ENCODE measurements at places on chromosomes 7 and 10.

DNA sequence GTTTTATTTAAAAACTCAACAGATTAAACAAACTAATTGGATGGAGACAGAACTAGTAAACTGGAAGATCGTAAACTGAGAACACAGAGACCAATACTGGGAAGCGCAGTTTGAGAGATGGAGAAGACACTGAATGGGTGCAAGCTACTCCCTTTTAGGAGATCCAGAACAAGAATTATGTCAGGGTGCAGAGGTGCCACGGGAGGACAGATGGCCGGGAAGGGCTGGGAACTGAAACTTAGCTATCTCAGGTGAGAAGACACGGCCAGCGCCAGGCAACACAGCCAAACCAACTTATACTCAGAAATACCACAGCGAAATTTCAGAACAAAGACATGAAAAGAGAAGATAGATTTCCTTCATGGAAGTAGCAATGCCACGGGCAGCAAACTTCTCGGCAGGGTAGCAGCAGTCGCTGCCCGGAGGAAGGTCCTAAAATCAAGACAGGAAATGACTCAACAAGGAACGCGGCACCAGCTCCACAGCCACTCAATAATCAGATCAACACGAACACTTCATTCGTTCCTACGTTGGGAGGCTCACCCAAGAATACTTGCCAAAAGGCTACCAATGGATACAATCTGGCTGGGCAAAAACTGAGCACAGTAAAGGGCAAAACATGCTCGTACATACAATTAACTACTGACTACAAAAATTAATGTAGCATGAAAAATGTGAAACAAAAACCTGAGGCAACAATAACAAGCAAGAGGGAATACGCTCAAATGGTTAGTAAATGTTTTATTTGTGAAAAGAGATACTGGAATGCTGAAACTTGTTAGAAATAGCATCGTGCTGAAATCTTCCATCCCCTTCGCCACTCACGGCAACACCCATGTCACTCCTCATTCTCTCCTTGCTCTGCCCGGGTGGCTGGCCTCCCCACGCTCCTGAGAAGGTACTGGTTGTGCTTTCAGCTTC lies 2.2 kb upstream of the LRRC27 start:
- DNase-seq, result no peak

GRCh38 chr7:29063872-29064271 lies 82.5 kb downstream of the CPVL start:
- DNase-seq, result no peak

- DNase-seq, result no peak
Measured at GRCh38 chr10:95404864-95405263, 114.1 kb upstream of the PDLIM1 start.

DNA sequence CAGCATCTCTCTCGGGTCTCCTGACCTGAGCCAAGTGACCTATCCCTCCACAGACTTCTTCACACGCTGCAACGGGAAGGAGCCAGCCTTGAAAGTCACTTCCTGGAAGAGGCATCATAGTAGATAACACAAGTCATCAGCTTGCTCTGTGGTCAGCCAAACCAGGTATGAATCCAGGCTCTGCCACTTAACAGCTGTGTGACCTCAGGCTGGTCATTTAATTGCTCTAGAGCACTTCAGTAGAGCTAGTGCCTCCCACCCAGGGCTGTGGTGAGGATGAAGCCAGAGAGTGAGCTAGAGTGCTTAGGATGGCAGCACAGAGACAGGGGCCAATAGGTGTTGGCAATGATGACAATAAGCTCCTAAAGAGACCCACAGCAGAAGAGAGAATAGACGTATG lies 247.7 kb upstream of the ZMIZ1 start:
- DNase-seq, result no peak

GRCh38 chr10:130799532-130799931 lies 512.0 kb downstream of the TCERG1L start:
- peak; percentile 5 for DNase-seq

DNA sequence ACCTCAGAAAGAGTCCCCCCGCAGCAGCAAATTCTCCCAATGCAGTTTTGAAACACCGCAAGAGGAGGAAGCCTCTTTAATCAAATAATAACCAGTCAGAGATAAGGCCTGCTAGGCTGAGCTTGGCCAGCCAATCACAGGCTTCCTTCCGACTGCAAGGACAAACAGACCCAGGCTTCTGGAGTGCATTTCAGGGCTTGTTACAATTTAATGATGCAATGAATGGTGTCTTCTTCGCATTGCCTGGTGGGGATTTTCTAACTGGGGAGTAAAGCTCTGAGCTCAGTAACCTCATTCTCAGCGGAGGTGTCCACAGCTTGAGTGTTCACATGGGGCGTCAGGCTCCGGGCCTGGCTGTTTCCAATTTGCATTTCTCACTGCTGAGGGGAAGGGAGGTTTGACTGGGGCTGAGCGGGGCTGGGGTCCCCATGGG lies 31.8 kb upstream of the GPAM start:
- DNase-seq, result no peak

DNA sequence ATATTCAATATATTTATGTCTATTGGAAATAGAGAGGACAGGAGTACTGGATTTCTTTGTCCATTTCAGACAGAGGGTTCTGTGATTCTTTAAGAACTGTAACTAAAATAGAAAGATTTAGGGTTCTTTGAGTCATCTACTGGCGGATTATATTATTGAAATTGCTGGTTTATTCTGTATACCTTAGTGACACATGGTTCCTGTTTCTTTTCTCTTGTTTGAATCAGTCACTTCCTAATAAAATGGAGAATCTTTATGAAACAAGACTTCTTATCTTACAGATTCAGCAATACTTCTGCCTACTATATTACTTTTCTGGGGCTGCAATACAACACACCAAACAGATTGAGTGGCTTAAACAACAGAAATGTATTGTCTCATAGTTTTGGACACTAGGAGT lies 20.8 kb upstream of the ZNF800 start:
- DNase-seq, result no peak

DNA sequence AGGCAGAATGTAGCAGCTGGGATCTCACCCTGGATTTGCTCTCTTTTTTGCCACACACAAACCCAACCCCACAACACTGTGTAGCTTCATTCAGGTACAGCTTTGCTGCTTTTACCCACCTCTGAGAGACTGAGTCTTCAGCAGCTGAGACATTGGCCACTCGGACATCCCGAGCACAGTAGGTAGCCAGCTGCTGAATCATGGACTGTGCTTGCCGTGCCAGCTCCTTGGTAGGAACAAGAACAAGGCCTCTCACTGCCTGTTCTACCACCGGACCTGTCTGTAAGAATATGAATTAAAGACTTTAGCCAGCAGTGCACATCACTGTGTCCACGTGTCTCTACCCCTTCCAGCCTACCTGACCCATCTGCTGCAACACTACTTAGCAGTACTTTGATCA lies 937 bp downstream of the DDX56 start:
- DNase-seq, result no peak

GRCh38 chr7:71710442-71710841 lies 578.5 kb downstream of the GALNT17 start:
- DNase-seq, result no peak

- no peak for DNase-seq
Measured at GRCh38 chr7:139495580-139496125, 12.2 kb upstream of the KLRG2 start.

DNA sequence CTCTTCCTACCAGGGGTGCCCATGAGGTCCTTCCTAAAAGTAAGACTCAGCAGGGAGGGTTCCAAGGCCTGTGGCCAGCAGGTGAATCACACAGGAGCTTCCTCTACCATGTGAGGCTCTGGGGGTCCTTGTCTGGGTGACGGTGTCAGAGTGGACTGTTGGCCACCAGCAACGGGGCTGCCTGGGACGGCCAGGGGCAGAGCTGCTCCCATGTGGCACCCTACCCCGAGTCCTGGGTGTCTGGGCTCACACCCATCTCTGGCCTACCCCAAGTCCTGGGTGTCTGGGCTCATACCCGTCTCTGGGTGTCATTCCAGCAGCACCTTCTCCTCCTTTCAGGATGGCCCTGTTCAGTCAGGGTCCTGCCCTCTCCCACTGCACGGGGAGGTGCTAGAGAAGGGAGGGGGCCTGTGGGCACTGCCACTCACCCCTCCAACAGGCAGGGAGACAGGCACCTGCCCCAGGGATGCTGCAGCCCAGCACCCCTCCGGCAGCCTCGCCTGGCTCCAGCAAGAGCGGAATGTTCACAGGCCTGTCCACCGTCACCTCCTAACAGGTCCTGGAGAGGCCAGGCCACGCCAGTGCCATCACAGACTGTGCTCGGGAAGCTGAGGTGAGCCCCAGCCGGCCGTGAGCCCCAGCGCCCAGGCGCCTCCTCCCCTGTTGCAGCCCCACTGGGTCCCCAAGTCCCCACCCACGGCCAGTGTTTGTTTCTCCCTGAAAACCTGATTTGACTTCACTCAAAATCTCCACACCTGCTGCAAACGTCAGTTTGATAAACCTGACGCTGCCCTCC lies 143.7 kb downstream of the PTPRN2 start:
- no peak for DNase-seq

GRCh38 chr10:71531485-71532446 lies 135.0 kb downstream of the CDH23 start:
- no peak for DNase-seq

- DNase-seq, result no peak
Measured at GRCh38 chr7:48868916-48869315, 55.4 kb upstream of the CDC14C start.

- peak; percentile 33 for DNase-seq
Measured at GRCh38 chr10:11993834-11994468, 48.7 kb downstream of the UPF2 start.

- DNase-seq, result no peak
Measured at GRCh38 chr7:81659697-81660395, 110.0 kb downstream of the HGF start.

DNA sequence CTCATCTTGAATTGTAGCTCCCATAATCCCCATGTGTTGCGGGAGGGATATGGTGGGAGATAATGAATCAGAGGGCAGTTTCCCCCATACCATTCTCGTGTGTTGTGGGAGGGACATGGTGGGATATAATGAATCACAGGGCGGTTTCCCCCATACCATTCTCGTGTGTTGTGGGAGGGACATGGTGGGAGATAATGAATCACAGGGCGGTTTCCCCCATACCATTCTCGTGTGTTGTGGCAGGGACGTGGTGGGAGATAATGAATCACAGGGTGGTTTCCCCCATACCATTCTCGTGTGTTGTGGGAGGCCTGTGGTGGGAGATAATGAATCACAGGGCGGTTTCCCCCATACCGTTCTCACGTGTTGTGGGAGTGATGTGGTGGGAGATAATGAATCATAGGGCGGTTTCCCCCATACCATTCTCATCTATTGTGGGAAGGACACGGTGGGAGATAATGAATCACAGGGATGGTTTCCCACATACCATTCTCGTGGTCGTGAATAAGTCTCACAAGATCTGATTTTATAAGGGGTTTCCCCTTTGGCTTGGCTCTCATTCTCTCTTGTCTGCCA lies 271.0 kb downstream of the MAD1L1 start:
- DNase-seq, result peak; percentile 57

GRCh38 chr10:1515121-1515779 lies 222.1 kb downstream of the ADARB2 start:
- DNase-seq, result no peak

DNA sequence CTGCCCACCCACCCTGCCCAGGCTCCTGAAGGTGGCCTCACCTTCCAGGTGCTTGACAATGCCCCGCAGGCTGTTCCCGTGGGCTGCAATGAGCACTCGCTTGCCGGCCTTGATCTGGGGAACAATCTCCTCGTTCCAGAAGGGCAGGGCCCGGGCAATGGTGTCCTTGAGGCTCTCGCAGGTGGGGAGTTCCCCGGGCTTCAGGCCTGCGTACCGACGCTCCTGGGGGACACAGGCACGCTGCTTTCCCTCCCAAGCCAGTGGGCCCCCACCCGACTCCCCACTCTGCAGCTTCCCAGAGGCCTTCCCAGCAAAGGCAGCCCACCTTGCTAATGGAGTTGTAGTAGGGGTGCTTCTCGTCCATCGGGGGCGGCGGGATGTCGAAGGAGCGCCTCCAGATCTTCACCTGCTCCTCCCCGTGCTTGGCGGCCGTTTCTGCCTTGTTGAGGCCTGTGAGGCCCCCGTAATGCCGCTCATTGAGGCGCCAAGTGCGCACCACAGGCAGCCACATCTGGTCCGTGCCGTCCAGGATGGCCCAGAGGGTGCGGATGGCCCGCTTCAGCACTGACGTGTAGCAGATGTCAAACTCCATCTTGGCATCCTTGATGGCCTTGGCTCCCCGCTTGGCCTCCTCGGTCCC lies 456 bp downstream of the PGAM2 start:
- DNase-seq, result no peak

DNA sequence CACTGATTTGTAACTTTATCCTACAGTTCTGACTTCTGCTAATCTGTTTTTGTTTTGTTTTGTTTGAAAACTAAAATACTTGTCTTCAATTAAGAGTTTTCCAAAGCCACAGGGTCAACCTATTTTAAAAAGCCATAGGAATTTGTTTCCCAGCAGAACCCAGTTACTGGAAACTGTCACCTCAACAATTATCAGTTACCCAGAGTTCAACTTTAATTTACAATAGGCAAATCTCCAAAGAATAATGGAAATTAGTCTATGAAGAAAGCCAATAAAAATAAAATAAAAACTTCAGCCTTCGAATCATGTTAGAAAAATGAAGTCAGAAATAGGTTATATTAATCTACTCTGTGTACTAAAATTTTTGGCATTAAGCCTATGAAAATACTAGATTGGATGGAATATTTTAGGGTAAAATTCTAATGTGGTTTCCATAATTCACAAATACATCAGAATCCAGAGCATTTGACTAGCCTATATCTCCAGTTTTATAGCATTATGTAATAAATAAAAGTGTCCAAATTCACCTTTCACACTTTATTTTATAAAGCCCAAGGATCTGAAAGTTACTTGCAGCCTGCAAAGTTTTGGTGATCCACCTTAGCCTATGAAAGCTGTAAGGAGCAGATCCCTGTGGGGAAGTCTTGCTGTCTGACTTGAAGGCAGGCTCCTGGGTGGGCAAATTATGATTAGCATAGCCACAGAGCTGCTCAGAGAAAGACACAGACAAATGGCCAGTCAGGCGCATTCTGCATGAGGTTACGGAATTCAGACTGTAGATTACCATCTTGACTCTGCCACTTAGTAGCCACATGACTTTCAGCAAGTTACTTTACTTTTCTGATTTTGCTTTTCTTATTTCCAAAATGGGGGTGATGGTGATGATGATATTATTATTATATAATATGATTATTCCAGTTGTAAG lies 250.0 kb upstream of the HGF start:
- no peak for DNase-seq

DNA sequence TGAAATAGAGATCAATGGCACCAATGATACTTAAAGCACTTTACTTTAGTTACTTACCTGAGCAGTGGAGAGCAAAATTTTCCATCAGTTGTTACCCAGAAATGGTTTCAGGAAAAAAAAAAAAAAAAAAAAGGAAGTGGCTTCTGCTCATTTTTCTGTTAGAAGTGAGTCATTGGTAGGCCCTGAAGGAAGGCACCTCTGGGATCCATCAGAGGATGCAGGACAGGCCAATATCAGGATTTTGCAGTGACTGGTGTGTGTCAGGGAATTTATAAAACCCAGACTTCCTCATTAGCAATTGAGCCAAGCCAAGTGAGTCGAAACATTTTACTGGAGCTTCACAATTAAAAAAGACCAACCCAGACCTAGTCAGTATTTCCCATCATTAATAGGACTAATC lies 2.3 kb upstream of the SMIM30 start:
- no peak for DNase-seq

- DNase-seq, result no peak
Measured at GRCh38 chr10:14282276-14282675, 48.4 kb downstream of the FRMD4A start.

- DNase-seq, result no peak
Measured at GRCh38 chr7:114082642-114083165, 163.9 kb upstream of the PPP1R3A start.

- DNase-seq, result peak; percentile 5
Measured at GRCh38 chr10:98195120-98195519, 60.7 kb downstream of the R3HCC1L start.

Data from hematopoietic multipotent progenitor cell (in vitro differentiated cells).